ENCODE measurements at places on chromosomes 2 and 18.

DNA sequence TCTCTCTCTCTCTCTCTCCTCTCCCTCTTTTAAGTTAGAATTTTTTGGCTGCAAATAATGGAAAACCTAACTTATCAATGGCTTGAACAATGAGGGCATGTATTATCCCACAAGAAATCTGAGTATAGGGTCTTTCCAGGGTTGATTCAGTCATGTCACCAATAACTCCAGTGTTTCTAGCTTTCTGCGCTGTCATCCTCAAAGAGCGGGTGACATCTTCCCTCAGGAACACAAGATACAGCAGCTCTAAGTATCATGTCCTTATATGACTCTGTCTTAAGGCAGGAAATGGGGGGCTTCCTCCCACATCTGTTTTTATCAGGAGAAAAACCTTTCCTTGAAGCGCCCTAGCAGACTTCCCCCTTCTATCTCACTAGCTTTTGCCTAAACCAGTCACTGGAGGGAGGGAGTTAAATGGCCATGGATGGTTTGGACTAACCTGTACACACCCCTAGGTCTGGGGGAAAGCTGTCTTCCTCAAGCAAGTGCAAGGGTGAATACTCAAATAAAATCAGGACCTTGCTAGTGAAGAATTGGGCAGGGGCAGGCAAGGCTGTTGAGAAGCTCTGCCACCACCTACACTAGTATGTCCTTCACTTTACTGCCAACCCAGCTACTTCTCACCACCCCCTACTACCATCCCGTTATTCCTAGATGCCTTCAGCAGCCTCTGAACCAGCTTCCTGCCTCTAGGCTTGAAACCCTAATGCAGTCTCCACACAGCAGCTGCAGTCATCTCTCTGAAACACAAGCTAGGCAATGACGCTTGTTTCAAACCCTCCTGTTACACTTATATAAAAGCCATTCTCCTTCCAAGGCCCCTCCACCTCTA is 7.5 kb upstream of the TUBA4A start:
- DNase-seq, result no peak

DNA sequence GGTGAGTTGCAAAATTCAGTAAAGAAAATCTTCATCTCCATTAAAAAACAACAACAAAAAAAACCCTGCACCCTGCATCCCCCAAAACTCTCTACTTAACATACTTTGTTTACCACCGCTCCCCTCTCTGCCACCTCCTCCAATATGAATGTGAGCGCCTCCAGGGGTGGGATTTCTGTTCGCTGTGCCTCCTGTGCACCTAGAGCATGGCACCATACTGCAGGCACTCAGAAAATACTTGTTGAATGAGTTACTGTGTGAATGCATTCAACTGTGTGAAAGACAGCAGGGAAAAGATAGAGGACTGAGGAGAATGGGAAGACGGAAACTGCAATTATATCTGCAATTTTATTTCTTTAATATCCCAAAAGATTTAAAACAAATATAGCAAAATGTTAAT is 4.5 kb downstream of the CEBPZ start:
- DNase-seq, result no peak

DNA sequence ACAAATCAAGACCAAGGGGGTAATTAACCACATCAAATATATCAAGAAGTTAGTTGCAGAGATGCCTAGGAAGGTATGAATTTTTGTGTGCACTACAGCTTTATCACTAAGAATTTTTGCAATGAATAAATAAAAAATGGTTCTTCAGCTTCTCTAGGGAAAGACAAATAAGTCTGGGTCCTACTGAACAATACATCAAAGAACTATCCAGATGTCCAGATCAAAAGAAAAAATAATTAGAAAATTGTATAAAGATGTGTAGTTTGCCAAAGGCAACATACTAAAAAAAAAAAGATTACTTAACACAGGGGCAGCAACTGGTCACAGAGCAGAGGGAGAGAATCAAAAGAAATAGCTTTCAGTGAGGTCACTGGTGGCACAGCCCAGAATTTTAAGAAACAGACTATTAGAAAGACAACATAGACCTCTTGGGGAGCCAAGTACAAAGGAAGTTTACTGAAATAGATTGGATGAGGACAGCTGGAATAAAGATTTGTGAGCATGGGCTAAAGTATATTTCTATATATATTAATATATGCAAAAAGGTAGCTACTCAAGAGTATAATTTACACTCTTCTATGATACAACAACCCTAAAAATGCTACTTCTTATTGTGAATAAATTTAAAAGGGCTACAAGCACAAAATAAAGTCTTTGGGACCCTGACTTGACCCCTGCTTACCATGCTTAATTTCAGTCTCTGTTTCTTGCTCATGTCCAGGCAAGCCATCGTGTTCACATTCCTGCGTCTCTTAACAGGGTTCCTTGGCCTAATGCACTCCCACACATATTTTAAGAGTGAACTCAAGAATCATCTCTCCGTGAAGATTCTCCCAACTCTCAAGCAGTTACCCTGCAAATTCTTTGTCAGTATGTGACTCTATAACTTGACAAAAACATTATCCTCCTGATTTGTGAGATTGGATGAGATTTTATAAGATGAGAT is 99.0 kb upstream of the GRB14 start:
- DNase-seq, result no peak

- no peak for DNase-seq
These were observed 96.0 kb downstream of the HNMT start for GRCh38 chr2:138060301-138060635.

DNA sequence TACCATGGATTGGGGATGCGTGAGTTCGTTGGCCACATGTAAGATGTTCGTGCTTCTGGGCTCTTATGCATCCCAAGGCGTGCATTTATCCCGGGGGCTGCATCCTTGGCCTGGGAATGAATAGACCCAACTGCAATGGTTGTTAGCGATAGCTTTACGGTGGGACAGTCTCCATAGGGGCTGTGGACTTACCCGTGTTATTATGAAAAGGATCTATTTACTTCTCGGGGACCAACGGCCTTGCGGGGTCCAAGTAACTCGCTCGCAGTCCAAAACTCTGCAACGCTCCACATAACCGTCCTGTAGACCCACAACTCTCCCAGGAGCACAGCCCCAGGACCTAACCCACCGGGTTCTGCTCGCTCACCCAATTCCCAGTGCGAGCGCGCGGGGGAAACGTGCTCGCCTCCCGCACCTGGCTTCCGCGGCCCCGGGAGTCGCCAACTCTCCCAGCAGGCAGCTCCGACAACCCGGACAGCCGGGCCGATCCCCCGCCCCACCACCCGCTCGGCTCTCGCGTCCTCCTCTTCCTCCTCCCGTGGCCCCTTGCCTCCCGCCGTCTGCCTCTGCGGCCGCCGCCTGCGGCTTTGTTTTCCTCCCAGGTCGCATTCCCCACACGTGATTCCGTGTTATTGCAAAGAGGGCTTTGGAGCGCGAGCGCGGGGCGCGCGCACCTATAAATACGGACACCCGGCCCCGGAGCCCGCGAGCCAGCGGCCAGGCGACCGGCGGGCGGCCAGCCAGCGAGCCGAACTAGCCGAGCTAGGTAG is at the start of gene CABLES1:
Gene CABLES1 (plus strand): TSS at position 706 of the 770 bp plus-strand sequence. CDS start 278 bp downstream, outside the sequence.
- DNase-seq, result no peak

DNA sequence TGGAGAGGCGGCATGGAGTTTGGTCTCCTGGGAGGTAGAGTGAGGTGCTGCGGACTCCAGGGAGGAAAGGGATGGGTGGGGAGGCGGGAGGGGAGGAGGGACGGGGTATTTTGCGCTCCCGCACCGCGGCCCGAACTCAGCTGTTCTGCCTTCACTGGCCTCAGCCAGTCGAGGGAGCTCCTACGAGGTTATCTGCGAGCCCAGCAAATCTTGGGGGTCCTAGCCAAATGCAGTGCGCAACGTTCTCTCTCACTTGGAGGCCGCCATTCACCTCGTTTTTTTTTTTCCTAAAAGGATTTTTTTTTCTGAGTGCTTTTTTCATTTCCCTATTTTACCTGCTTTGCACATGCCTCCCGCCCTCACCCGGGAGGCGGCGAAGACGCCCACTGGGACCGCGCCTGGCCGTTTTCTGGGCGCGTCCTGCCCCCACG is 877 bp upstream of the BCL2L11 start:
- DNase-seq, result no peak

DNA sequence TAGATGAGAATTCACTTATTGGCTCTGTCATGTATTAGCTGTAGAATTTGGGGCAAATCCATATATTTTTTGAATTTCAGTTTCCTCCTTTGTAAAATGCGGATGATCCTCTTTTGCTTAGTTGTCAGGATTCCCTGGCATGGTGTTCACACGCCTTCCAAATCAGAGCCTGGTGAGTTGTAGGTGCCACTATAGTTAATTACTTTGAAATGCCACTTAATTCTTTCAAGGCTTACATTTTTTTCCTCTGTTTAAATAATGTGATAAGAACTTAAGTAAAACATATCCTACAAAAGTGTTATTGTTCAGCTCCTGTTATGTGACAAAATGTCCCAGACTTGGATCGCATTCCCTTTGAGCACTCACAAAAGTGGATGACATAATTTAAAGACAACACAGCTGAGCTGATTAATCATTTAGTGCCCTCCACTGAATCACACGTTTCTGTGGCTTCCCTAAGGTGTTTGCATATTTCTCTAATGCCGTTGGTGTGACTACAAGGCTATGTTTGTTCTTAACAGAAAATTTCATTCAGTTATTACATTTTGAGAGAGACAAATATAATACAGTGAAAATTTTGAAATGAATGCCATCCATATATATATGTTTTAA is 471.2 kb upstream of the CHST9 start:
- DNase-seq, result no peak

GRCh38 chr2:169637620-169638019 is 53.5 kb downstream of the PPIG start:
- no peak for DNase-seq

Data from NCI-H1417 treated with DMSO at 0.1 percent for 48 hours (cell line).